ENCODE measurements at places on chromosomes 1 and 21. TPM values are rescaled to one million over a fixed set of nuclear protein-coding genes. Genes with fewer than 3 reads are reported as not detected.

Gene CFHR2
- not detected for total RNA-seq

Gene UBE2U
- total RNA-seq, result not detected

Gene TP73
- 0.75 TPM for total RNA-seq

Gene BECN2
- not detected for total RNA-seq

Gene HES2
- total RNA-seq, result 2.6 TPM

Gene PLCH2
- total RNA-seq, result 0.53 TPM

Gene EXTL1
- not detected for total RNA-seq

Gene WRAP73
- total RNA-seq, result 20.7 TPM

Gene RGS13
- not detected for total RNA-seq

Gene EVA1C
- total RNA-seq, result 55.7 TPM

Gene WDR26
- total RNA-seq, result 33.5 TPM

Gene ST6GALNAC5
- total RNA-seq, result not detected

Gene DEPDC1
- 13.5 TPM for total RNA-seq

Gene CCDC181
- not detected for total RNA-seq

Gene HMGCS2
- not detected for total RNA-seq

Gene TMEM61
- total RNA-seq, result 0.86 TPM

Gene TTC34
- total RNA-seq, result 0.05 TPM

Gene FAM131C
- 19.5 TPM for total RNA-seq

Gene HSD3B1
- total RNA-seq, result not detected

Gene CDC42BPA
- total RNA-seq, result 9.3 TPM

Gene RNU1-4
- not detected for total RNA-seq

Gene TDRD5
- total RNA-seq, result not detected

Gene RABGGTB
- total RNA-seq, result 85.6 TPM

Gene CD52
- total RNA-seq, result not detected

Gene NUF2
- 29.3 TPM for total RNA-seq

Gene EDARADD
- 3.4 TPM for total RNA-seq

Gene VCAM1
- total RNA-seq, result 0.09 TPM

Gene CD1D
- not detected for total RNA-seq

Gene FTCD
- not detected for total RNA-seq

Gene MORC3
- total RNA-seq, result 5.8 TPM

Gene SLAMF7
- 1.7 TPM for total RNA-seq

Gene PAPPA2
- total RNA-seq, result not detected

Gene CD53
- not detected for total RNA-seq

Gene LEPROT
- 37.5 TPM for total RNA-seq

Gene BOLA1
- total RNA-seq, result 20.1 TPM

Gene ANKRD34A
- total RNA-seq, result 0.21 TPM

Gene BRWD1
- total RNA-seq, result 9.4 TPM

Gene ZNF648
- total RNA-seq, result not detected

Gene NHLH1
- total RNA-seq, result 0.39 TPM

Gene CLSTN1
- 61.4 TPM for total RNA-seq

Gene AGO3
- 7.0 TPM for total RNA-seq

Gene GBP7
- total RNA-seq, result not detected

Gene TMPRSS3
- 0.57 TPM for total RNA-seq
